COR-L47 (cell line): ENCODE measurements at places on chromosomes 5 and 9.

- no peak for DNase-seq
Observed at GRCh38 chr5:94778732-94779131, 160.3 kb downstream of the SLF1 start.

DNA sequence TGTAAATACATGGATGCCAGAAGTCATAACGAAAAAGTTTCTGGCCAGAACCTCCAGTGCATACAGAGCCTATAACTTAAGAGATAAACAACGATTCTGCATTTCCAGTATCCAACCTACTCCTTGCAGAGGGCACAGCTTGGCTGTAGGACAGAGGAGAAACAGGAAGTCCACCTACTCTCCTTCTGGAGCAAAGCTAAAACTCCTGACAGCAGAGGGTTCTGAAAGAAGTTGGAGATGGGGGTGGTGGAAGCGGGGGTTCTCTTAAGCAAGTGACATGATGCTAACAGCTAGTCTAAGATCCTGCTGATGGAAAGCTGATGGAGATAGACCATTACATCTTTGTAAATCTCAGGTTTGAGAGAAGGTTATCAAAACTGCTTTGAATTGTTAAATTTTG is 35.5 kb upstream of the CTNNAL1 start:
- DNase-seq: no peak

GRCh38 chr5:147310059-147310704 is 75.4 kb downstream of the STK32A start:
- peak; percentile 78 for DNase-seq

DNA sequence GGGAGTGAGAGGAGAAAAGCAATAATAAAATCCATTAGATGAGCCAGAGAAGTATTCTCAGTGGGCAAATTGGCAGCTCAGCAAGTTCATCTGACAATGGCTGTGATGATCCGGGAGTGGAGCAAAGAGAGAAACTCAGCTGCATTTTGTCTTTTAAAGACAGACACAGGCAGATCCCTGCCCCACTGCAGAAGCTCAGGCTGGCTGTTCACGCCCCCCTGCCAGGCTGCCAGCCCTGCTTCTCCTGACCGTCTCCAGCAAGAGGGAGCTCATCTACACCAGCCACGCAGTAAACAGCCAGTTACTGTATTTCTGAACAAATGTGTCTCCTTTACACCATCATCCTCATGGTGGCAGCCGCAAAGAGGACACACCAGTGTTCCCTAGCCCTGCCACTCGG is 114.3 kb upstream of the SARDH start:
- no peak for DNase-seq

- no peak for DNase-seq
Observed at GRCh38 chr5:172923539-172923938, 35.7 kb upstream of the RPL26L1 start.

- no peak for DNase-seq
Observed at GRCh38 chr5:68345171-68345570, 129.6 kb downstream of the PIK3R1 start.

DNA sequence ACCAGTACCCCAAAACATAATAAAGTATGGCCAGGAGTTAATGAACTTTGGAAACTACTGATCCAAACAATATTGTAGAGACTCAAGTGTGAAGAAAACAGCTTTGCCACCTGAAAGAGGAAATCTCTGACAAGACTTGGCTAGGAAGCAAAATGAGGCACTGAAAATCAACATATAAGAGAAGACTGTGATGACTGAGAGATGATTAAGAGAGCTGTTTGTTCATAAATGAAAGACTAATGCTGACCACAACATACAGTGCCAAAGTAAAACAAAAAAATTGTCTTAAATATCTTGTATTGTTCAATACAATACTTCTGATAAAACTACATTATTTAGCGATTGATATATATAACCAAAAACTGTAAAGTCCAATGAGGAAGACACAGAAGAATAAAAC is 7.2 kb downstream of the RC3H2 start:
- DNase-seq: no peak

- DNase-seq: no peak
Observed at GRCh38 chr5:155211764-155212163, 198.2 kb downstream of the KIF4B start.

DNA sequence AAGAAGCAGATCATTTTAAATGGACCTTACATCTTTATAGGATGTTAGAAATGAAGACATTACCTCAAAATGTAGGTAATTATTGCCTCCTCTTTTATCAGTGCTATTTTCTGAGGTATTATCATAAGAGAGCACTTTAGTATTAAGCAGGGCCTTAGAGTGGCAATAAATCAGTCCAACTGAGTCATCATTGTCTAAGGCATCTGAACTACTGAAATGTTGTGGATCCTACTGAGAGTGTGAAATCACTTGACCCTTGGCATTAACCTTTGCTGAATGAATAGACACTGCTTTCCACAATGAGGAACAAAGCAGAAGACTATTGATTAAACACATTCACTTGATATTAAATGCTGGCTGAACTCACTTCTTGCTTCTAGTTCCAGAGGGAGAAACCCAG is 224.6 kb upstream of the ARRDC3 start:
- DNase-seq: no peak

GRCh38 chr9:99107421-99107820 is 2.5 kb downstream of the TGFBR1 start:
- DNase-seq: no peak

- DNase-seq: no peak
Observed at GRCh38 chr9:71245651-71246050, 124.2 kb upstream of the TRPM3 start.

DNA sequence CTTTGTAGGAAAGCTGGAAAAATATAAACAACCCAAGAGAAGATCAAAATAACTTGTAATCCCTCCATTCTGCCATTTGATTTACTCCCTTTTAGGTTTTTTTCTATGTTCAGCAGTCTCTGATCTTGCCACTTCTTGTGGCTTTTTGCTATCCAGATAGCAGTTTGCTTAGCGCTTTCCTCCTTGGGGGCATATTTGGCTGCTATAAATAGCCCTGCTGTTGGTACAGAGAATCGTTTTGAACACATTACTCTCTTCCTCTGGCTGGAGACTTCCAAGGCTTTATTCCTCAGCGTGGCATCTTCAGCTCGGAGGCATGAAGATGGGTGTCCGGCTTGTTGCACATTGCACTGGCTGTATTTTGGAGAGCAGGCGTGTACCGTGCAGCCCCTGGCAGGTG is 38.6 kb downstream of the HMCN2 start:
- no peak for DNase-seq

DNA sequence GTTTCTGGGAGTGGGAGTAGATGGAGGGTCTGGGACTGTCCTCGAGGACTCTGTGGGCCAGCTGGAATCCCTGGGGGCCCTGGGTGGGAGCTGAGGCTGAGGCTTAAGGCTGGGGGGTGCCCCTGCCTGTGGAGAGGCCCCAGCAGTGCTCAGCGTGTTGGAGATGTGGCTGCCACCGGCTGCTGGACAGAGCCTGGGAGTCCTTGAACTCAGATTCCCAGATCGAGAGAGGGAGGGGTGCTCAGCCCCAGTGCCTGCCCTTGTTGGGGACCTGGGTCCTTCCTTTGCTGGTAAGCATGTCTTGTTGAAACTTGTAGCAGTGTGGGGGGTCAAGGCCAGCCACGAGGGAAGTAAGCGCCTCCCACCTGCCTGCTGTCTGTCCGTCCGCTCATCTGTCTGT is 10.7 kb downstream of the RXRA start:
- no peak for DNase-seq

DNA sequence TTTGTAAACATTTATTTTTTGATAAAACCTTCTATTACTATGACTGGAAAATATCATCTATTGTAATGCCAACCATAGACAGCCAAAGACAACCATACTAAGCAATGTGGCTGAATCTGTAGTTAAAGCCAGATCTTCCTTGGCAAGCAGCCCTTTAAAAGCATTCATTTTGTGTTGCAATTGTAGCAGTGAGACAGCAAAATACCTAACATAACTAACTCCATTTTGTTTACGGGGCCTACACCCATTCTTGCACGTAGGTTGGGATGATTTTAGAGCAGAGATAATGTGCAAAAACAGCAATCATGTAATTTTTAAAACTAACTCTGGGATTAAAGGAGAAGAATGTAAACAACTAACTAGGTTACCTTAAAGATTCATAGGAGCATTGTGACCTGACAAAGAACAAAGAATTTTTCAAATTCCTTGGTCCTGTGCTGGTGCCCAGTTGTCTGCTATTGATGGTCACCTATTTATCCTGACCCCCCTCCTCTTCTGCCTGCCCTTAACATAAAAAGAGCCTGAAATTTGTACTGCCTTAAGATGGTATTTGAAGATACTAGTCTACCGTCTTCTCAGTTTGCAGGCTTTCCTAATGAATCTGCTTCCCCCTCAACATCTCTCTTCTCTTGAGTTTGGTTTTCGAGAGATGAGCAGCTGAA is 10.6 kb downstream of the IFNA1 start:
- no peak for DNase-seq

- no peak for DNase-seq
Observed at GRCh38 chr5:124714910-124715309, 31.5 kb downstream of the ZNF608 start.

- no peak for DNase-seq
Observed at GRCh38 chr5:57036761-57037160, 84.8 kb upstream of the MIER3 start.

DNA sequence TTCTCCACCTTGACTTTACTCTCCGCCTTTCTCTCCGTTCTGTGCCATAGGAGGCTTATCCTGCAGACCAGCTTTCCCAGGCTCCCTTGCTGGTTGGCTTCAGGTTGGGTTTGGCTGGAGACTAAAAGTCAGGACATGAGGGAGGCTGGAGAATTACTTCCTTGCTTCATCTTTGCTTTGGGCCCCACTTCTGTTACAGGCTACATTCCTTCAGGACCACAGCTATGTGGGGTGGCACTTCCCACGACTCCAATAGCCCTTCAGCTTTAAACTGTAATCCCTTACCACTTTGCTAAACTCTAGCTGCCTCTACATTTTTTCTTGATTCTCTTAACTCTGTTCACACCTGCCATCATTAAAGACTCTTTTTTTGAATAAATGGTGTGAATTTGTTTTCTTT is 186.7 kb upstream of the NR4A3 start:
- no peak for DNase-seq

DNA sequence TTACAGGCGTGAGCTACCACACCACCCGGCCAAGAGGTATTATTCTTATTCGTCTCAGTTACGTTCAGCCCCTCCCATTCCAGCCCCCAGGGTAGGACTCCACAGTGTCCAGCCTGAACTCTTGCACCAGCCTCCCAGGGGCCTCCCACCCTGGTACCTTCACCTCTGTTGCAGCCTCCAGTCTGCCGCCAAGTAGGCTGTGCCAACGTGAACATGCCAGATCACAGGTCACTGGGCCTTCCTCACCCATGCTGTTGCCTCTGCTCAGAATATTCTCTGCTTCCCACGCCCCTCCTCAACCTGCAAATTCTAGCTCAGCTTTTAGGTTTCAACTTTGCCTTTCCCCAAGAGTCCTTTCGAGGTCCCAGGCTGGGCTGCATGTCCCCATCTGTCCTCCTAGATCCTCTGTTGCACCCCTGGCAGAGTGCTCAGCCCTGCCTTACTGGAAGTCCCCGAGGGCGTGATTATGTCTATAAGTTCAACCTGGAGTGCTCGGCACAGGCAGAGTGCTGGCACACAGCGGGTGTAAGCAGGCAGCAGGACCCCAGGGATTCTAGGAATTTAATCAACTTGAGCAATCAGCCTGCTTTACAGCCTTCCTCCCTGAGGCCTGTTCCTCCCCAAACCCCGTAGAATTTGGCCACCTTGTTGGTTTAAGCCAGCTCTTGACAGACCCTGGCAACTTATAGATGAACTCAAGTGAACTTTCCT is 13.1 kb upstream of the STXBP1 start:
- DNase-seq: no peak

GRCh38 chr5:28734396-28734795 is 1696.0 kb upstream of the CDH9 start:
- no peak for DNase-seq

- DNase-seq: no peak
Observed at GRCh38 chr5:130546211-130546610, 618.8 kb downstream of the HINT1 start.

DNA sequence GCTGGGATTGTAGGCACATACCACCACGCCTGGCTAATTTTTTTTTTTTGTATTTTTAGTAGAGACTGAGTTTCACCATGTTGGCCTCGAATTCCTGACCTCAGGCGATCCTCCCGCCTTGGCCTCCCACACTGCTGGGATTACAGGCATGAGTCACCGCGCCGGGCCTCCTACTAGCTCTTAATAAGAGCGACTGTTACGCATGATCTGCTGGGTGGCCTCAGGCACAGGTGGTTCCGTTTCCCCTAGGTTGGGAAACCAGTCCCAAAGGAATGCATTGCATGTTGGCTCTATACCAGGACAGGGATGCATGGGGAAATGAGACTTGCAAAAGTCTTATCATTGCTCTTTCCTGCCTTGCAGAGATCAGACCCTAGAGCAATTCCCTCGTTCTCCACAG is 184.7 kb upstream of the PPP1R26 start:
- DNase-seq: no peak

GRCh38 chr9:131409458-131409992 is 15.6 kb downstream of the PRRC2B start:
- DNase-seq: no peak

GRCh38 chr5:132853790-132854189 is 12.5 kb downstream of the GDF9 start:
- DNase-seq: no peak

GRCh38 chr5:121915765-121916164 is 46.0 kb upstream of the SRFBP1 start:
- peak; percentile 53 for DNase-seq

- DNase-seq: peak; percentile 53
Observed at GRCh38 chr9:23492126-23493002, 333.7 kb downstream of the ELAVL2 start.

GRCh38 chr9:110161940-110162339 is 46.0 kb downstream of the C9orf152 start:
- no peak for DNase-seq

- no peak for DNase-seq
Observed at GRCh38 chr9:115393976-115394775, 276.2 kb upstream of the TNC start.

DNA sequence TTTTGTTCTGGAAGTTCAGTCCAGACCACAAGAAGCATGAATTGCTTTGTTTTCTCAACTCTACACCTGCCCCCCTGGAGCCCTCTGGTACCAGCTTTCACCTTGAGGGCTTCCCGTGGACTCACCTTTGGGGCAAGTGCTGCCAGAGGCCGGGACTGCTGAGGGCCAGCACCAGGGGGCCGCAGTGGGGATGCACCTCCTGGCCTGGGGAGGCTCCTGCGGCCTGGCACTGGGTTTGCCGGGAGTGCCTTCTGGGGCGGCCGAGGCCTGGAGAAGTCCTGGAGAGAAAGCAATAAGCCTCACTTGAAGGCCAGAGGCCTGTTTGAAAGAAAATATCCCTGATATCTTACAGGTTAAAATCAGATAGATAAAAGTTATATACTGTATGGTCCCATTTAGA is 21.7 kb downstream of the NIPAL4 start:
- no peak for DNase-seq
